ENCODE measurements at places on chromosomes 16 and 17.

DNA sequence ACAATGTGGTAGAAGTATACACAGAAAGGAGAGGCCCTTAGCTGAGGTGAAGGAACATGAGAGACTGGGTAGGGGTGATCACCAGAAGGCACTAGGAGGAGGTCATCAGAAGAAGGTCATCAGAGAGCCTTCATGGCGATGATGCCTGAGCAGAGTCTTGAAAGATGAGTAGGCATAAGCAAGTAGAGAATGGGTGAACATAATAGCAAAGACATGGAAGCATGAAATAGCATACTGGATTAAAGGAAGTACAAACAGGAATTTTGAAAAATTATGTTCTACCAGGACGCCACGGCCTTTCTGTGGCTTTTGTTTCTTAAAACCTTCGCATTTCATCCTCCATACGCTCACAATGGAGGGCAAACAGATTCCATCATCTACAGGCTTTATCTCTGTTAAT, 2.9 kb downstream of the IKZF3 start:
- H3K27ac ChIP-seq, result no peak overlapping the region
- H3K27me3 ChIP-seq, result peaks cover 37% of the 10 kb centered on the region
- no peaks in the 10 kb centered on the region for H3K36me3 ChIP-seq

DNA sequence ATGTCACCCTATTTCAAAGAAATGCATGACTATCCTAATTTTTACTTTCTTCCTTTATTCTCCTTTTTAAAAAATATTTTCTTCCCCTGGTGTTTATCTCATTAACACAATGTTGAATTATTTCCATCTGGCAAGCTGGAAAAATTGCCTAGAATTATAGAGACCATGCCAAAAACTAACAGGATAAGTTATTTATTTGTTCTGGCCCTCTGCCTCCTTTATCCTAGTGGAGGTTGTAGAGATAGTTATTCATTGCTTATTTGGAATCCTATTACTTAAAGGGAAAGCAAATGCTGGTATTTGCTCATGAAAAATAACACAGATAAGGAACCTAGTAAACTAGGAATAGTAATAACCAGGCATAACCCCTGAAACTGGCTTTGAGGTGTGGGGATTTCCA, 684.9 kb upstream of the KIF2B start:
- no peak overlapping the region for H3K27ac ChIP-seq
- H3K36me3 ChIP-seq, result no peaks in the 10 kb centered on the region
- no peak overlapping the region for H3K4me3 ChIP-seq
- no peak for DNase-seq
- no peaks in the 10 kb centered on the region for H3K27me3 ChIP-seq

DNA sequence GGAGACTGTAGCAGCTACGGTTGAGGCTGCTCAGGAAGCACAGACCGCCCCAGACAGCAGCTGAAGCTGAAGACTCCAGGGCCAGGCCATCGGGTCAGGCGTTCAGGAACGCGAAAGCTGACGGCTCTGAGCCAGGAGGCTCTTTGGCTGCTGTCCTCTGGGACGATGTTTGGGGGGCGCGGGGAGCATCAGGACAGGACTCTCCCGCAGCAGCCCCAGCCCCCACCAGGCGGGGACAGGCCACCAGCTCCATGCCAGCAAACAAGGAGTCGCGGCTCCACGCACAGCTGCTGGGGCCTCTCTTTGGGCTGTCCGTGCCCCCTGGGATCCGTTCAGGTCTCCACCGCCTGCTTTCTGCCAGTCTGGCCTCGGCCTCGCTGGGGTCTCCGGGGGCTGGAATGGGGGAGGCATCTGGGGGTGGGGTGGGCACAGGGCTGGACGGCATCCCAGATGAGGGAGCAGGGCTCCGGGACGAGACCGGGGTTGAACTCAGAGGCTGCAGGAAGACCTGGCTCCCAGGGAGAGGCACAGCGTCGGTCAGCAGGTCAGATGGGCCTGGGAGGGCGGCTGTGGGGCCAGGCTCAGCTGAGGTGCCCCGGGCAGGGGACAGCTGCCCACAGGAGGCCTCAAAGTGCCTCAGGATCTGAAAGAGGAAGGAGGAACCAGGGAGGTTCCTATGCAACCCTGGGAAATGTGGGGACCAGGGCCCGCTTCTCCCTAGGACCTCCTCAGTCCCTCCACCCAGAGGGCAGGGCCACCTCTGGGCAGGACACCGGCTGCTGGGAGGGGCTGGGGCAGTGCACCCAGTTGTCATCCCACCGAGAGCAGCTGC, 6.3 kb upstream of the CEP131 start:
- no peak overlapping the region for H3K4me3 ChIP-seq
- H3K4me1 ChIP-seq, result no peaks in the 10 kb centered on the region
- no peak for DNase-seq
- peaks cover 22% of the 10 kb centered on the region for H3K36me3 ChIP-seq

DNA sequence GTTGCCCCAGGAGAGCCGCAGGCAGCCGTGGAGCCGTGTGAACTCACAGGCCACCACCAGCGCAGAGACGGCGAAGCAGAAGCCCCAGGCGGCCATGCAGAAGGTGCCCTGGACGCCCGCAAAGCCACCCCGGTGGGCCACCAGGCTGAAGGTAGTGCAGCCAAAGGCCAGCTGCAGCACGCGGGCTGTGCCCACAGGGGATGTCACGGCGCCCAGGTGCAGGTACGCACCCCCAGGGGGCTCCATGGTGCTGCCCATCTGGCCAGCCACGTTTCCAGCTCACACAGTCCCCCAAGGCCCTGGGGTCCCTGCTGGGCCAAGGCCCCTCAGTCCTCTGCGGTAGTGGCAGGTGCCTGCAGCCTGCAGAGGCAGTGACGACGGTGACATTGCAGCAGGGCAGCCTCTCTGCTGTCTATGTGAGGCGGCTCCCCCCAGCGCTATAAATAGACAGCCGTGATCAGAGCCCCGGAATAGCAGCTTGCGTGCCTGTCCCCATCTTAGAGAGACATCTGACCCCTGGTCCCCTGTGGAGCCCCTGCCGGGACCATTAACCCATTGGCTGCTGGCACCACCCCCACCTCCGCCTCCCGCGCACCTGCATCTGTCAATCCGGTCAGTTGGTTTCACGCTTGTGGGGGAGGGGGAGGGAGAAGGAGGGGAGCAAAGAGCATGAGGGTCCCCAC, 4.5 kb upstream of the PYCR1 start:
- no peak for DNase-seq
- no peak overlapping the region for H3K27ac ChIP-seq
- H3K27me3 ChIP-seq, result peaks cover 16% of the 10 kb centered on the region
- H3K4me3 ChIP-seq, result no peak overlapping the region
- H3K4me1 ChIP-seq, result peaks cover 6% of the 10 kb centered on the region
- H3K36me3 ChIP-seq, result no peaks in the 10 kb centered on the region

DNA sequence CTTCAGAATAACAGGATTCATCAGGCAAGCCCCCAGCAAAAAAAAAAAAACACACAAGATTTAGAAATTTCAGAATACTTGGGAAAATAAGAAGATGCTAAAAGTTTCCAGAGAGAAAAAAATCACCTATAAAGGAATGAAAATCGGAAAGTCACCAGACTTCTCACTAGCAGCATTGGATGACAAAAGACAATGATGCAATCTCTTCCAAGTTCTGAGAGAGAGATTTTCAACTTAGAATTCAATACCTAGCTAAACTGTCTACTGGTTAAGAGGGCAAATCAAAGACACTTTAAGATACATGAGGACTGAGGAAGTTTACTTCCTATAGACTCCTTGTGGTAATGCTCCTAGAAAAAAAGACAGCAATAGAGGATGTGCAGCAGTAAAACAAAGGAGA, 23.9 kb upstream of the TNS4 start:
- H3K36me3 ChIP-seq, result peaks cover 22% of the 10 kb centered on the region
- no peaks in the 10 kb centered on the region for H3K27me3 ChIP-seq
- no peak for DNase-seq
- H3K4me1 ChIP-seq, result peaks cover 30% of the 10 kb centered on the region
- no peak overlapping the region for H3K4me3 ChIP-seq

GRCh38 chr17:77456951-77457548, 316.3 kb downstream of the SEC14L1 start:
- H3K4me3 ChIP-seq, result no peak overlapping the region
- no peak for DNase-seq
- H3K27me3 ChIP-seq, result peaks cover 11% of the 10 kb centered on the region
- H3K4me1 ChIP-seq, result peaks cover 47% of the 10 kb centered on the region

GRCh38 chr16:78483124-78483992, 383.9 kb downstream of the WWOX start:
- no peak overlapping the region for H3K4me3 ChIP-seq
- no peaks in the 10 kb centered on the region for H3K27me3 ChIP-seq
- DNase-seq, result no peak
- no peak overlapping the region for H3K27ac ChIP-seq
- H3K4me1 ChIP-seq, result no peaks in the 10 kb centered on the region

- H3K27ac ChIP-seq, result peak overlapping the region; percentile 96
- peaks cover 46% of the 10 kb centered on the region for H3K4me1 ChIP-seq
- DNase-seq, result no peak
Observed at GRCh38 chr16:25256695-25257469, 763 bp downstream of the ZKSCAN2 start.

GRCh38 chr17:11780621-11781020, 182.4 kb downstream of the DNAH9 start:
- no peak overlapping the region for H3K27ac ChIP-seq
- no peak overlapping the region for H3K4me3 ChIP-seq
- no peaks in the 10 kb centered on the region for H3K36me3 ChIP-seq
- H3K27me3 ChIP-seq, result no peaks in the 10 kb centered on the region
- no peaks in the 10 kb centered on the region for H3K4me1 ChIP-seq

- no peak overlapping the region for H3K27ac ChIP-seq
- H3K4me3 ChIP-seq, result no peak overlapping the region
Observed at GRCh38 chr16:66154801-66155200, 211.7 kb upstream of the CDH5 start.

DNA sequence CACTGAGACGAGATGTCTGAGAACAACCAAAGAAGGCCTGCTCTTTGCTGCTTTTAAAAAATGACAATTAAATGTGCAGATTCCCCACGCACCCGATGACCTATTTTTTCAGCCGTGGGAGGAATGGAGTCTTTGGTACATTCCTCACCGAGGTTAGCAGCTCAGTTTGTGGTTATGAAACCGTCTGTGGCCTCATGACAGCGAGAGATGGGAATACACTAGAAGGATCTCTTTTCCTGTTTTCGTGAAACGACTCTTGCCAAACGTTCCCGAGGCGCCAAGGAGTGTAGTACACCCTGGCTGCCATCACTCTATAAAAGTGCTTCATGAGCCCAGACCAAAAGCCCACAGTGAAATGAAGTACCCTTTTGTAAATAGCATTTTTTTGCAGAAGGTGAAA, 87.8 kb downstream of the CRISPLD2 start:
- no peak for DNase-seq
- H3K36me3 ChIP-seq, result peaks cover 5% of the 10 kb centered on the region
- H3K27me3 ChIP-seq, result peaks cover 7% of the 10 kb centered on the region
- H3K4me3 ChIP-seq, result no peak overlapping the region
- no peaks in the 10 kb centered on the region for H3K4me1 ChIP-seq
- no peak overlapping the region for H3K27ac ChIP-seq

Measured in HFFc6 (cell line).